ENCODE measurements at places on chromosomes 2 and 18. TPM values are rescaled to one million over a fixed set of nuclear protein-coding genes. Genes with fewer than 3 reads are reported as not detected.

DNA sequence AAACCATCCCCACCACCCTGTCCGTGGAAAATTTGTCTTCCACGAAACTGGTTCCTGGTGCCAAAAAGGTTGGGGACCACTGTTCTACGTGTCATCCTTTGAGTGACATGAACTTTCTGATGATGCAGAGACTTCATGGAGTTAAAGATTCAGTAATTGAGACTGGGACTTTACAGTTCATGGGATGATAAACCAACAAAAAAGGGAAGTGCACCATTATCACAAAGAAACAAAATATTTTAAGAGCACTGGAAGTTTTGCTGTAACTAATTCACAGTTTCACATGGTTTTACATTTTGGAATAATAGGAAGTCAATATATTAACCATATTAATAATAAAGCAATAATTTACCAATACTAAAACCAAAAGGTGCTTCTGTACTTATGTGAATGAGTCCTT, 126.8 kb downstream of the AQP4 start:
- no peaks in the 10 kb centered on the region for H3K36me3 ChIP-seq
- no peak for DNase-seq

CLIP4 gene
- 3.4 TPM for total RNA-seq

DNA sequence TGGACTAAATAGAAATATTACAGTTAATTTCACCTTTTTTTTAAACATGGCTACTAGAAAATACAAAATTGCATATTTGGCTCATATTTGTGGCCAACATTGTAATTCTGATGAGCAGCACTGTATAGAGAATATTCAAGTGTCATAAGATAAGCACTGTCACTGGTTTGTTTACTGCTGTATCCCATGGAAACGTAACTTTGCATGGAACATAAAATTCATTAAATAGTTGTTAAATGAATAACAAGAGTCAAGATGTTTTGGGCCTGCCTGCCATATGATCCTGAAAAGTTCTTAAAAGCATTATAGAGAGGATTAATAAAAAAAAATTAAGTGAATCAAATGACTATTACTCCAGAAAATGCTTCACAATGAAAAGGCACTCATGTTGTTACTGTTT, 763.7 kb upstream of the CRIM1 start:
- no peaks in the 10 kb centered on the region for H3K27me3 ChIP-seq
- no peak overlapping the region for H3K4me3 ChIP-seq
- no peaks in the 10 kb centered on the region for H3K36me3 ChIP-seq
- no peak overlapping the region for H3K27ac ChIP-seq

DNA sequence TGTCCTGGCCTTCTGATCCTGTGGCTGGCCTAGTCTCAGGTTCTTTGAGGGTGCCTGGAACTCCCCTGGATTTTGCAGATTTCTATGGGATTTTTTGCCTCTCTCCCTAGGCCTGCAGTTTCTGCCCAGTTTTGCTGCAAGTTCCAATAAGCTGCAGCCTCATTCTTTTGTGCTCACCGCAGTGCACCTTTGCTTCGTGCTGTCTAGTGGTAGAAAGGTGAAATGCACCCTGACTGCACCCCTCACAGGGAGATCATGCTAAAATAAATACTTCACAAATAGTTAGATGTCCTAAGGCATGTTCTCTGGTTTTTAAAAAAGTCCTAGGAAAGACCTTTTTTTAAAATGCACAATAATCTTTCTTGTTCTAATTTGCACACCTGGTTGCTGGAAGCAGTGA, 72.5 kb downstream of the GNAL start:
- H3K27me3 ChIP-seq, result no peaks in the 10 kb centered on the region
- no peaks in the 10 kb centered on the region for H3K36me3 ChIP-seq
- no peaks in the 10 kb centered on the region for H3K4me1 ChIP-seq
- no peak for DNase-seq

DNA sequence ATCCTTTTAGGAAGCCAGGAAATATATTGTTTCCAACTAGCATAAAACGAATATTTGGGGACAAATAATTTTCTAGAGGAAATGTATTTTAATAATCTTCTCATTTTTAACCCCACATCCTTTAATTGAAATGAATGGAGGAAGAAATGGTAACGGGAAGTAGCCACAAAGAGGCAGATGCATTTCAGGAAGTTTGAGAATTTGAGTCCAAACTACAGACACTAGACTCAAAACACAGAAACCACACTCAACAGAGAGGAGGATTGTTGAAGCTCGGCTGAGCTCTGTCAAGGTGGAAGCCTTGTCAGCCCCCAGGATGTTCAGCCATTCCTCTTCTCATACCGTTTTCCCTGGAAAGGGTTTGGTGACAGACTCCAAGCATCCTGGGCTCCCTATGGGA, 288.5 kb downstream of the NAPG start:
- H3K27me3 ChIP-seq, result no peaks in the 10 kb centered on the region
- no peak overlapping the region for H3K4me3 ChIP-seq
- H3K27ac ChIP-seq, result no peak overlapping the region

DNA sequence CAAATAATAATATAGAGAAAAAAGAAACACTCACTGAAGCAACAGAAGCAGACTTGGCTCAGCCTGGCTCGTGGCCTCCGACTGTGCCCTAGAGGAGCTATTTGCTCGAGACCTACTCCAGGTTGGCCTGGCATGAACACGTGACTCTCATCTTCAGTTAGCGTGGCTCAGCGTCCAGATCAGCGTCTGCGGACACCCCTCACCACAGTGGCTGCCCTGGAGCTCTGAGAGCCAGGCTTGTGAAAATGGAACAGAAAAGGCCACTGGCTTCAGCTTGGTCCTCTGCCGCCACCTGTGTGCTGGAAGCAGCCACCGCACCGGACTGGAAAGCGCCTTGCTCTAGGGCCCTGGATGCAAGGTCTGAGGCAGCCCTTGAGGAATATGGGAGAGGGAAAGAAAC, 1184.0 kb upstream of the GYPC start:
- H3K4me1 ChIP-seq, result no peaks in the 10 kb centered on the region
- H3K27ac ChIP-seq, result no peak overlapping the region
- H3K27me3 ChIP-seq, result no peaks in the 10 kb centered on the region

- no peaks in the 10 kb centered on the region for H3K27me3 ChIP-seq
- no peaks in the 10 kb centered on the region for H3K36me3 ChIP-seq
- H3K4me1 ChIP-seq, result no peaks in the 10 kb centered on the region
These were observed 1.6 kb upstream of the TP53I3 start for GRCh38 chr2:24086241-24086640.

DNA sequence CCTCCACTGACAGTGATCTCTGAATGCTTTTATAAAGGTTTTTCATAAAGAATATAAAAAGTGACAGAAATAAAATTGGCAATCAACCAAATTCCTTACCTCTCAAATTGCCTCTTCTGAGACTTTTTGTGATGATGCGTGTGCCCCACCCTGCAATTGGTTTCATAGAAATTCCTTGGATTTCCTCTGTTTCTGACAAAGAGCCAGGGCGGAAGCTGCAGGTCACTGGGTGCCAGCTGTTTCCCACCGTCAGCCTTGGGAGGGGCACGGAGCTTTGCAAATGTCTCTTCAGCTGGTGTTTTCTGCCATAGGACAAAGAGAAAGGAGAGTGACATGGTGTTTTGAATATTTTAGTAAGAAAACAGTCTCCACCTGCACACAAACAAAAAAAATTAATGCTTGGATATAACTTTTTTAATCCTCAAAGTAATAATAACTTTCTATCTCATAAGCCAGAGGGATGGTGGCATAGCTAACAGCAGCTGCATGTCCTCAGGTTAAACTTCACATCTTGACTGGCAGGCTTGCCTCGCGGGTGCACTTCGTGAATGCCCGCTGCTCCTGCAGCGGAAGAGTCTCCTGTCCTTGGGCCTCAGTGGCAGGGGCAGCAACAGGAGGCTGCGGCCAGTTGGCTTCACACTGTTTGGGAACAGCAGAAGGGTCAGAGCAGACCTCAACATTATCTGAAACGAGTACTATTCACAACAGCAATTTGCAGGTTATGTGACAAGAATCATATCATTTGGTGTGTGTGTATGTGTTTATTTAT, 24.7 kb downstream of the AGAP1 start:
- H3K4me3 ChIP-seq, result no peak overlapping the region
- H3K27ac ChIP-seq, result no peak overlapping the region
- H3K4me1 ChIP-seq, result no peaks in the 10 kb centered on the region
- no peaks in the 10 kb centered on the region for H3K36me3 ChIP-seq
- no peaks in the 10 kb centered on the region for H3K27me3 ChIP-seq
- no peak for DNase-seq

STPG4 gene
- total RNA-seq, result not detected

DNA sequence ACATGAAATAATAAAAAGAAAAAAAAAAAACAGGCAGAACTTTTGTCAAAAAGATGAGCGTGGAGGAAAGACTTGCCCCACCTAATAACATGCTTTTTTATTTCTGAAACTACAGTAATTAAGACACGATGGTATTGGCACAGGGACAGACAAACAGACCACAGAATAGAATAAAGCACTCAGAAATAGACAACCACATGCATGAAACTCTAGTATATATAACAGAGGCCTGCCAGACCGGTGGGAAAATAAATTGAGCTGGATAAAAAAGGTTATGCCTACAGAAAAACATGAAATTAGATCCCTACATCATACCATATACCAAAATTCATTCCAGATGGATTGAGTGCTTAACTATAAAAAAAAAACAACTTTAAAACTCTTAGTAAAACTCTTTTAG, 163.1 kb downstream of the NRP2 start:
- no peaks in the 10 kb centered on the region for H3K36me3 ChIP-seq
- DNase-seq, result no peak
- H3K27ac ChIP-seq, result no peak overlapping the region
- no peaks in the 10 kb centered on the region for H3K27me3 ChIP-seq
- H3K4me3 ChIP-seq, result no peak overlapping the region

GRCh38 chr2:56170504-56170903, 13.3 kb upstream of the CCDC85A start:
- H3K27me3 ChIP-seq, result no peaks in the 10 kb centered on the region
- no peaks in the 10 kb centered on the region for H3K4me1 ChIP-seq
- no peaks in the 10 kb centered on the region for H3K36me3 ChIP-seq
- no peak overlapping the region for H3K4me3 ChIP-seq
- no peak overlapping the region for H3K27ac ChIP-seq

- H3K4me1 ChIP-seq, result no peaks in the 10 kb centered on the region
- DNase-seq, result no peak
- no peaks in the 10 kb centered on the region for H3K36me3 ChIP-seq
These were observed 62.7 kb upstream of the KIF5C start for GRCh38 chr2:148812306-148812705.

- H3K27ac ChIP-seq, result no peak overlapping the region
- DNase-seq, result no peak
- H3K27me3 ChIP-seq, result no peaks in the 10 kb centered on the region
- no peaks in the 10 kb centered on the region for H3K36me3 ChIP-seq
- no peak overlapping the region for H3K4me3 ChIP-seq
- no peaks in the 10 kb centered on the region for H3K4me1 ChIP-seq
These were observed 219.3 kb downstream of the NEDD4L start for GRCh38 chr18:58263055-58263957.

EDAR gene
- 0.39 TPM for total RNA-seq

Data from right lobe of liver (tissue), 6 donors.